ENCODE measurements at places on chromosomes 7 and 10.
A peak's percentile ranks its signal among the peaks of the same experiment; 100 is the strongest.

DNA sequence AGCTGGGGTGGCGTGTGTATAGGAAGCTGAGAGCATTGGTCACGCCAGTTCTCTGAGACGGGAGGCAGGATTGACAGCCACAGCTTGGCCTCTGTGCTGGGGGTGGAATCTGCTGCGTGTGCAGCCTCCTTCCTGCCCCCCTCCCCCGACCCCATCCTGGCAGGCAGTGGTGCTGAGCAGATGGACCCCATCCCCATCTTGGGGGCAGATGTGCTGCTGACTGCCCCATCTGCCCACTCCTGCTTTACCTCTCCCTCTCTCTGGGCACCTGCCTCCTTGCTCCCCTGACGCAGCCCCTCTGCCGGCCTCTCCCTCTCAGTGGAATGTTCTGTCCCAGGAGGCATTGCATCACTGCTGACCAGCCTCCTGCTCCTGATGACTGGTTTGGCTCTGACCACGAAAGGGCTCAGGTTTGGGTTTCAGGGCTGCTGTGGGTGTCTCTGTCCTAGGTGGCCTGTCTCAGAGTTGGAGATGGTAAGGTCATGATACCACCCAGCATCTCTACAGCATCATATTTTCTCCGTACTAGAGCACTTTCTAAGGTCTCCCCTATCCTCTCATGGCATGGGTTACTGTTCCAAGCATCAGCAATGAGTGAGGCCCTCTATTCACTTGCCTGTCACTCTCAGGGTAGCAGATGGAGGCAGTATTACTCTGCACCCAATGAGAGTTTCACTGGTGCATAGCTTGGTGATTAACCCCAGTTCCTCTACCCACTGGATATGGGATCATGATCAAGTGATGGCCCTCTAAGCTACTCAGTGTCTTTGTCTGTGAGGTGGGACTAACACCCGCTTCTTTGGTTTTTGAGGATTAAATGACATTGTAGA lies 81.9 kb downstream of the RBM20 start:
- DNase-seq = no peak

- DNase-seq = no peak
These were observed 65.5 kb downstream of the FAM53B start for GRCh38 chr10:124678557-124679240.

DNA sequence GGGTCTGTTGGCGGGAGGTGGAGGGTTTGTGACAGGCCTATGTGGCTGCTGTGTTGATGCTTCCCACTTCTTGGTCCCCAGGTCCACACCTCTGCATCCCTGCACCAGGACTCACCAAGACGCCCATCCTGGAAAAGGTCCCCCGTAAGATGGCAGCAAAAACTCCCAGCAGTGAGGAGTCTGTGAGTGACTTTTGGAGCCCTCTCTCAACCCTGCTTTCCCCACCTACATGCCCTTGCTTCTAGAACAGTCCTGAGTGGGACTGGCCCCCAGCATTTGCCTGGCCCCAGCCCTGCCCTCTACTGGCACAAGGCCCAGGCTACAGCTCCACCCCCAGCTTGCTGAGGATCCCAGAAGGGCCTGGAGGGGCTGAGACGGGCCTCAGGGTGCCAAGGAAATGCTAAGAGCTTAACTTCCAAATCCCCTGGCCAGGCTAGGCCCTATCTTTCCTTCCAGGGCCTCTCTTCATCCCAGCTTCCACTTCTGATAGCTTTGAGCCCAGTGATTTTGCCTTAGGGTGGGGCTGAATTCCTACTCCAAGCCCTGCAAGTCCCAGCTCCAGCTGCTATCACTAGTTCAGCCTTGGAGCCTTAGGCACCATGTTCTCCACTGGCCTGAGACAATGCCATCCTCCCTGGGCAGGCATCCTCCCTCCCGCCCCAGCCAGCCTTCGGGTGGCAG lies 2.7 kb downstream of the CHAT start:
- no peak for DNase-seq

DNA sequence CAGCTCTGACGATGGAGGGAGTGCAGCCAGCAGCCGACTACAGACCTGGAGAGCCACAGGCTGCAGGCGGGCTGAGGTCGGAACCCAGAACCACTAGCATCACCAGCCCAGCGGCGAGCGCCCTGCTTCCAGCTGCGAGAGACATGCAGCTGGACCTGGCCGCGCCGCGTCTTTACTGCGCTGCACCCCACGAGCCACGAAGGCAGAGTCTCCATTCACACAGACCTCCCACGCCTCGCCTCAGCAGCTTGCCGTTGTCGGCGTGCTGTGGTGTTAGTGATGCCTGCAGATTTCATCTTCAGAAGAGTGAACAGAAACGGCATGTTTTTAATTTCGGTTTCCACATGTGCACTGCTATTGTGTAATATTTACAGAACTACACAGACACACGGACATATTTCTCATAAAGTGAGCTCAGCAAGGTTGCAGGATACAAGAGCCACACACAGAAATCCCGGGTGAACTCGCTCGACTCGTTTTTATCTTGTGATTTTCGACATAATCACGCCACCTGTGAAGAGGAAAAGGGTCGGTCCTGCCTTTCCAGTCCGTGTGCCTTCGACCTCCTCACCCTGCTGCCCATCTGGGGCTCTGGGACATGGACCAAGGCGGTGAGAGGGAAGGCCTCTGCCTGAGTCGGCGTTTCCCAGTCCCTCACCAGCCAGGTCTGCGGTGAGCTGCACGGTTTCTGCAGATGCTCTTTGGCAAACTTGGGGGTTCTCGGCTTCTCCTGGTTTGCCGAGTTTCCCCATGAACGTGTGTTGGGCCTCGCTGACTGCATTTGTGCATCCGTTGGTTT lies 252.2 kb downstream of the ELFN1 start:
- DNase-seq = no peak

DNA sequence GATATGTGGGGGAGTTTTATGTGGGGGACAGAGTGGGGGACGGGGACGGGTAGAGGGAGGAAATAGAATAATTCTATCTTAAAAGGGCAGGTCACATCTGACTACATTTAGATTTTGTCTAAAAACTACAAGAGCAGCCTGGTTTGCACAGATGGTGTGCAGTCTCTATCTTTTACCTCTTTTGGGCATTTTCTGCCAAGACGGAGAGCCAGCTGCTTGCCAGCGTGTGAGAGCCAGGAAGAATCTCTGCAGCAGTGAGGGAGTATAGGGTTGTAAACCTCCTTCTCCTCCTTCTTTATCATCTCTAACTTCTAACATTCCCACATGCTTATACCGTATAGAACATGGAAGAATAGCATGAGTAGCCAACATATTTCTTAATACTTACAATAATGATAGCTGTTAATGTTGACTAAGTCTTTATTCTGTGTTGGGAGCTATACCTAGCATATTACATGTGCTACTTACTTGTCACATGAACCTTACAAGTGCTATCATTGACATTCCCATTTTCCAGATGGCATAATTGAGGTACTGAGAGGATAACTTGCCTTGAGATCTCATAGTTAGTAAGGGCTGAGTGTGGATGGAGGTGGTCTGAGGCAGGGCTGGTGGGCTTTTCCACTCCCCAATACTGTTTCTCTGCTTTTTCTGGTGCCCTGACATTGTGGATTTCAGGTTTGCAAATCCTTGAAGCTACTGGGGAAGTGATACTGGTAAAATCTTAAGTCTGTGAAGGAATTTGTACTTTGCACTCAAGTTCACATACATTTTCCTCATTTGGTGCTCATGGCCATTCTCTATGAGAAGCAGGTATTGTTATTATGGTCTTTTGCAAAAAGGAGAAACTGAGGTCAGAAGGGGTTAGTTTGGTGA lies 1.1 kb downstream of the ENTPD1 start:
- no peak for DNase-seq

DNA sequence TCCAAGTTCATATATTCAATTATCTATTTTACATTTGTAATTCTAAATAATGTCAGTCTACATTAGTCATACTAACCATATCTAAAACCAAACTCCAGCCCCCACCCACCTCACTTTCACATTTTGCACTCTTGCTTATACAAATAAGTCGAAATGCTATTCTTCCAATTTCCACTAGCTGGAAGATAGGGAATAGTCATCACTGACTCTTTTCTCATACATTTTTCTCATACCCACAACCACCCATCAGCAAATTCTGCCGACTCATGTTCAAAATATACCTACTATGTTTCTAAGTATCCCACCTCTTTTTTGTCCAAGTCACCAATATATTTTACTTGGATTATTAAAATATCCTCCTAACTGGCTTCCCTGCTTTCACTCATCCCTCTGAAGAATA lies 93.2 kb upstream of the DGKB start:
- DNase-seq = no peak

GRCh38 chr7:133561396-133561795 lies 308.5 kb downstream of the EXOC4 start:
- no peak for DNase-seq

GRCh38 chr7:38773430-38773829 lies 135.6 kb downstream of the VPS41 start:
- DNase-seq = no peak

DNA sequence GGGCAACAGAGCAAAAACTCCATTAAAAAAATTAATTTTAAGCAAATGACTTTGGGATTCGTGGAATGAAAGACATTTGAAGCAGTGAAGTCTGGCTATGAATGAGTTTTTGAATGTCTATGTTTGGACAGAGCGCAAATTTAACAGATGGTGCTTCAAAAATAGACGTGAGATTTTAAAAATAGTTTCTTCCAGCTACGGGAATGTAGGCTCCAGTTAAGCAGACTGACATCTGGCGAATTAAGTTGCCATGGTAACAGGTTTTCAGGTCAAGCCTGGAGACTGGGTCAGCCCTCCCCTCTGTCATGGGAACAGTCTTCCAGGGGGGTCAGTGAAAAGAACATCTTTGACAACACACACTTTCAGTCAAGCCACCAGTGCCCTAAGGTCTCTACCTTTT lies 62.0 kb downstream of the MYOF start:
- peak; percentile 72 for DNase-seq

Data from ecto neural progenitor cell (in vitro differentiated cells).